Endodermal cell (in vitro differentiated cells): ENCODE measurements at places on chromosomes 11 and 22. TPM values are rescaled to one million over a fixed set of nuclear protein-coding genes. Genes with fewer than 3 reads are reported as not detected.
A peak's percentile ranks its signal among the peaks of the same experiment; 100 is the strongest.

Gene MMP11
- total RNA-seq: 8.5 and 9.7 TPM in 2 replicates

DNA sequence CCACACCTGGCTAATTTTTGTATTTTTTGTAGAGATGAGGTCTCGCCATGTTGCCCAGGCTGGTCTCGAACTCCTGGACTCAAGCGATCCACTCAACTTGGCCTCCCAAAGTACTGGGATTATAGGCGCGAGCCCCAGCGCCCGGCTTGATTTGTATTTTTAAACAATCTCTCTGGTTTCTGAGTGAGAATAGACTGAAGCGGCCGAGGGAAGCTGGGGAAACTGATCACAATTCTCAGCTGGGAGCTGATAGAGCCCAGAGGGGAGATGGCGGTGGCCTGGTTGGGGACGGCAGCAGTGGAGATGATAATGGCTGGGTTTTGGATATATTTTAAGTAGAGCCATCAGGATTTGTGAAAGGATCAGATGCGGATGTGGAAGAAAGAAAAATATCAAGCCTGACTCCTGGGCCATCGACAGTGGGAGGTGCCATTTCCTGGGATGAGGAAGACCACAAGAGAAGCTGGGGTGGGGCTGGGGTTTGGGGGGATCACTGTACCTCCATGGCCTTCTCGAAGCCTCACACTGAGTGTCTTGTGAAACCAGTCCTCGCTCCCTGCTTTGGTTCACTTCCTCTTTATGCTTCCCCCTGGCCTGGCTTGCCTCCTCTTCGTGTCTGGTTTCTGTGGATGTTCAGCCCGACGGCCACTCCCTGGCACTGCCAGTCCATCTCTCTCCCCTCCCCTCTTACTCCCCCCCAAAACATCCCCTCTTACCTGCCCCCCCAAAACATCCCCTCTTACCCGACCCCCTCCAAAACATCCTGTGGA is 51.9 kb downstream of the IGLL1 start:
- no peak for DNase-seq
- no peaks in the 10 kb centered on the region for H3K36me3 ChIP-seq
- H3K27me3 ChIP-seq: no peaks in the 10 kb centered on the region
- H3K4me1 ChIP-seq: peaks cover 10% of the 10 kb centered on the region
- no peak overlapping the region for H3K4me3 ChIP-seq

DNA sequence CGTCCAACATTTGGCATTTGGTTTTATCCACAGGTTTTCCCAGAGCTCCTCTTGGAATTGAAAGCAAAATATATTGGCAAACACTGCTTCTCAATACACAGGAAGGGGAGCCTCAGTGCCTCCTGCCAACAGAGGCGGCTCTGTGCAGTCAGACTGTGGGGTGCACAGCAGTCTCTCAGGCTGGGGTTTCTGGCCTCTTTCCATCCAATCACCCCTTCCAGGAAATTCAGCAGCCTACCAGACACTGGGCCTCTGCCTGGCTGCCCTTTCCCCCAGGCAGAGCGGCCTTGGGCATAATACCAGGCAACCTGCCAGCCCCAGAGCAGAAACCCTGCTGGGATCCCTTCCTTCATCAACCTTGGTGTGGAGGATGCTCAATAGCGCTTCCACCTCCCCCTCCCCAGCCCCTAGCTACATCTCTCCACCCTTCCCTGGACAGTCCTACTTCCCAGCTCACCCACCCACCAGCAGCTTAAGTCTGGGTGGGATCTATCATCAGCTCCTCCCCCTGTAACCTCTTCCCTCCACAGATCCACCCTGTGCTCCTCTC is 17.8 kb upstream of the RAPSN start:
- H3K27me3 ChIP-seq: no peaks in the 10 kb centered on the region
- H3K4me1 ChIP-seq: peaks cover 20% of the 10 kb centered on the region
- H3K27ac ChIP-seq: peak overlapping the region; percentile 67
- peak; percentile 55 for DNase-seq
- H3K4me3 ChIP-seq: no peak overlapping the region

Gene UBQLN3
- 0.21 to 0.24 TPM in 2 of 3 replicates, not detected in the other for total RNA-seq

GRCh38 chr11:102488208-102488607 is 35.6 kb upstream of the TMEM123 start:
- DNase-seq: no peak
- no peaks in the 10 kb centered on the region for H3K27me3 ChIP-seq
- no peak overlapping the region for H3K4me3 ChIP-seq
- H3K27ac ChIP-seq: no peak overlapping the region
- H3K36me3 ChIP-seq: no peaks in the 10 kb centered on the region
- H3K4me1 ChIP-seq: no peaks in the 10 kb centered on the region
